ENCODE measurements at places on chromosomes 1 and 21.

- DNase-seq: no peak
Measured at GRCh38 chr1:116777831-116778830, 23.9 kb downstream of the CD2 start.

DNA sequence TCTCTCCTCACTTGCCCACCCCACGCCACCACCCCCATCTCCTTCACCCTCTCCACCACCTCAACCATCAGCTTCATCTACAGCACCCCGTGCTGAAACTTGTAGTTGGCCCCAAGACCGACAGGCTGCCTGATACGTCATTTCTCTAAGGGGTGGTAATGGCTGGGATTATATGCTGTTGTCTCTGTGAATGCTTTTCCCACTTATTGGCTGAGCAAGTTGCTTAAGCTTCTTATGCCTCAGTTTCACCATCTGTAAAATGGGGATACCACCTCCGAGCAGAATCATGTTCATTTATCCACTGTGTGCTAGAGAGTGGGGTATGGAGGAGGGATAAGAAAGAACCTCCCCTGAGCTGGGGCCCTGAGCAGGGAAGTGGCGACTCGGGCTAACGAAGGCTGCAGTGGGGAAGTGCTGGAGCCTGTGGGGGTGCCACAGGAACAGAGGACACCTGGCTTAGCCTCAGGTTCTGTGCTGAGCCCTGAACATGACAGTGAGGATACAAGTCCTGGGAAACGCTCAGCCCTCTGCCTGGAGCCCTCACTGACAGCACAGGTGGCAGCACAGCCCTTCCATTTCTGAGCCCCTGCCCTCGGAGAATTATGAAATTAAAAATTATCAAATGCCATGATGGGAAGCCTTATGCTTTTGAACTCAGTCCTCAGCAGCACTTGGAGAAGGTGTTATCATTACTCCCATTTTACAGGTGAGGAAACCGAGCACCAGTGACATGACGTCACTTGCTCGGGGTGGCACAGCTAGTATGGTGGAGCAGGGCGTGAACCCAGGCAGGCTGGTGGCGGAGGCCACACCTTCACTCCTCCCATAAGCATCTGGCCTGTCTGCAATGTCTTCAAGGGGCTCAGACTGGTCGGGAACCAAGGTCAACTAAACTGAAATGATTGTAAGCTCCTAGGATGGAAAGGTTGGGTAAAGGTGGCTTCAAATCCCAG lies 2.8 kb downstream of the MATN1 start:
- DNase-seq: no peak

DNA sequence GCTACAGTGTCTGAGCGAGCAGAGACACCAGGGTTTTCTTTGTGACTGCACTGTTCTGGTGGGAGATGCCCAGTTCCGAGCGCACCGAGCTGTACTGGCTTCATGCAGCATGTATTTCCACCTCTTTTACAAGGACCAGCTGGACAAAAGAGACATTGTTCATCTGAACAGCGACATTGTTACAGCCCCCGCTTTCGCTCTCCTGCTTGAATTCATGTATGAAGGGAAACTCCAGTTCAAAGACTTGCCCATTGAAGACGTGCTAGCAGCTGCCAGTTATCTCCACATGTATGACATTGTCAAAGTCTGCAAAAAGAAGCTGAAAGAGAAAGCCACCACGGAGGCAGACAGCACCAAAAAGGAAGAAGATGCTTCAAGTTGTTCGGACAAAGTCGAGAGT lies 2.7 kb downstream of the ZBTB18 start:
- no peak for DNase-seq

DNA sequence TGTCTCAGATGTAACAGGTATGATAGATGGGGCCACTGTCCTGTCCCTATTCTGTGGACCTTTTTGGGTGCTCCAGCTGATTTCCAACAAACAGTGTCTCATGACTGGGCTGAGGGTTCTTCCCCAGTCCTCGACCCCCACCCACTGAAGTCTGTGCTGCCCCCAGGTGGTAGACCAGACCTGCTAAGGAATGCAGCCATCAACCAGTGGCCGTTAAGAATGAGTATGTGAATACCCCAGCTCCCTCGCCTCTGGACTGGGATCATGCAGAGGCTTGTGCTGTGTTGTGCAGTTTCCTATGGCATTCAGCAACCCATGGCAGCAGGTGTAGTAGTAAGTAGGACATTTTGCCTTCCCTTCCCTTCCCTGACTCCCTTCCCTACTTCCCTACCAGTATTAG lies 183.1 kb upstream of the KAZN start:
- DNase-seq: no peak

GRCh38 chr1:11581445-11581991 lies 72.7 kb downstream of the FBXO2 start:
- no peak for DNase-seq

DNA sequence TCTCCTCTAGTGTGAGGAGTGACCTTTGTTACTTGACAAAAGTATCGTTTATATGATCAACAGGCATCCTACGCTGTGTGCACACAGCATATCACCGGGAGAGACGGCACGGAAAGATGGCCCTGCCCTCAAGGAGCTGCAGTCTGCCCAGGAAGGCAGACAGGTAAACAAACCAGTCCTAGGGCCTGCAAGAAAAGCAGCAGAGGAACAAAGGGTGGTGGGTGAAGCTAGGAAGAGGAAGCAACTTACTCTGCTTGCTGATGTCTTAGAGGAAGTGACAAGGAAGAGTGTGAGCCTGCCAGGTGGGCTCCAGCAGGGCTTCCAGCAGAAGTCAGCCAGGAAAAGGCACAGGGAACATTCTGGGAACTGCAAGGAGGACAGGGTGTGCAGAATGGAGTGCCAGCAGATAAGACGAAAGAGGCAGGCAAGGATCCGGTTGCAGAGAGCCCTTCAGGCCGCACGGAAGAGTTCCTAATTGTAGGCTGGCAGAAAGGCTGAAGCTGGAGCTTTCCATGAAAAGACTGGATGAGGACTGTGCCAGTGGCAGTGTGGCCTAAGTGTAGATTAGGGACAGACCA lies 106.7 kb downstream of the SLC45A1 start:
- DNase-seq: no peak

DNA sequence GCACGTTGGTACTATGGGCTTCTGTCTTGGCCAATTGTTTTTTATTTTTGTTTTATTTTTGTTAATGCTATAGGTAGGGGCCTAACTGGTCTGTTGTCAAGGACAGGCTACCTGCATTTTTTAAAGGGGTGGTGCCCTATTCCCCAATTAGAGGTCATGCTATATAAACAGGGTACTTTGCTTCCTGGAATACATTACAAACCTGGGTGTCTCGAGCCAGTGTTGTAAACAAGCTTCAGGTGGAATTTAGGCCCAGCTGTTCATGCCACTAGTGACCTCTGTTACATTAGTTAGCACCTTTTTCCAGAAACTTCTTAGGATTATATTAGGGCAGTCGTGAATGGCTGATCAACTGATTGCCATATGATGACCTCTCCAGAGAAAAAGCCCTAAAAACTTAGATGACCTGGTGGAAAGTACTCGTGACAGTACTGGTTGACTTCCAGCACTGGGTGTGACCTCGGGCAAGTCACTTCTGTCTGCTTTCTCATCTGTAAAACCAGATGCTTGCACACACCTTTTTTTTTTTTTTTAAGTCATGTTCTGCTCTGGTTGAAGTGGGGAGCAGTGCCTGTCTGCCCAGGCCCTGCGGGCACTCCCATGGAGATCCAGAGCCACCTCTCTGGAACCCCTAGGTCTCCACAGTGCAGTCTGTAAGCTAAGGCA lies 46.5 kb downstream of the ELK4 start:
- DNase-seq: no peak

- DNase-seq: no peak
Measured at GRCh38 chr1:94621802-94622201, 80.2 kb upstream of the F3 start.

- DNase-seq: no peak
Measured at GRCh38 chr1:242764161-242764560, 239.7 kb upstream of the PLD5 start.

GRCh38 chr1:165899461-165899941 lies 72.1 kb downstream of the UCK2 start:
- DNase-seq: no peak
